CD14-positive monocyte (primary cell): ENCODE measurements at places on chromosomes 4 and X.

- DNase-seq, result peak; percentile 17
Measured at GRCh38 chrX:119398974-119399771, at the start of gene SLC25A43. Gene SLC25A43 (plus strand): TSS chrX:119399336. CDS start chrX:119399404, 68 bp downstream.

DNA sequence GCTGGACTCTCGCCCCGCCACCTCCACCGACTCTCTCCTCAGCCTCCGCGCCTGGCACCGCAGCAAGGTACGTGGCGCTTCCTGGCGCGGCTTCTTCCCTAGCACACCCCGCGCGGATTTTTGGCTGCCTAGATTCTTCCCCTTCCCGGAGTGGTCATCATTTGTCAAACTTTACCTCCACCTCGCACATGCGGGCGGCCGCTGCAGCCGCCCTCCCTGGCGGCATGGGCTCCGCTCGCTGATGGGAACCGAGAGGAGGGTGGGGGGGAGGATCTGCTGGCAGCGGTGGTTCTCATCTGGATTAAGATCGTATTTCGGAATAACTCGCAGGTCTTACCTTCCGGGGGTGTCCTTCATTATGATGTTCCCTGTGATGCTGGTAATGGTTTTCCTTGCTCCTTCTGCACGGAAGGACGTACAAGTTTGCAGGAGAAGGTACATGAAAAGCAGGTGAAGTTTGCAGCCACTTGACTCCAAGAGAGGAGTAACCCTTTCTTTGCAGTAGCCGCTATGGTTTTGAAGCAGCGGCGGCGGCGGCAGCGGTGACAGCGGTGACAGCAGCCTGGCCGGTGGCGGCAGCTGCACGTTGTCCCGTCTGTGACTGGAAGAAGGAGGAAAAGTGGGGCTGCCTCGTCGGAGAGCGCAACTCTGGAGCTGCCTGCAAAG, 2183.9 kb upstream of the TENM3 start:
- no peak for DNase-seq

- DNase-seq, result no peak
Measured at GRCh38 chr4:149980121-149980682, 98.0 kb upstream of the DCLK2 start.

DNA sequence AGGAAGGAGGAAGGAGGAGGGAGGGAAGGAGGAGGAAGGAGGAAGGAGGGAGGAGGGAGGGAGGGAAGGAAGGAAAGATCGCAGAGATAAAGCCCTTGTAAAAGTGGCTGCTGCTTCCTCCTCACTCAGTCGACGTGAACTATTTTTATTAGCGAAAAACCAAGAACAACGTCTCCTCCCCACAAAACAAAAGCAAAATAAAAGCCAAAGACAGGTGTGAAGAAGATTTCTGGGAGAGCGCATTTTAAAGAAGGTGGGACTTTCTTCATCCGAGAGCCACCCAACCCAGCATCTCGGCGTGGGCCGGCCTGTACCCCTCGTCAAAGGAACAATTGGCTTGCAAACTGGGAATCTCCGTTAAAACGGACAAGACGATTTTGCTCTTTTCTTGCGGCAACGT, 40.7 kb upstream of the ASMTL start:
- no peak for DNase-seq

DNA sequence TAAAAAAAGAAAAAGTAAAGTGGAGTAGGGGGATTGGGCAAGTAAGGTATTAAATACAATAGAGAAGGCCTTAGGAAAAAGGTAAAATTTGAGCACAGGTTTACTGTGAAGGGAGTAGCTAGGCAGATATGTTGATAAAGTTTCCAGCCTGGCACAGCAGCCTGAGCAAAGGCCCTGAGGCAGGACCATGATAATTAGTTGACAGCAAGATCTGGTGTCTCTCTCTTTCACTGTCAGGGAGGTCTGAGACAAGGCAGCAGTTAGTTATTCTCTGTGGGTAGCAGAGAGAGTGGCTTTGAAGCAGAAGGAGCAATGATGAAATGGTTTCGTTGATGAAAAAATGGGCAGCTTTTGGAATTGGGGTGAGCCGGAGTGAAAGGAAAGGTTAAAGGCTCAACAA, 119.5 kb downstream of the KDR start:
- no peak for DNase-seq

DNA sequence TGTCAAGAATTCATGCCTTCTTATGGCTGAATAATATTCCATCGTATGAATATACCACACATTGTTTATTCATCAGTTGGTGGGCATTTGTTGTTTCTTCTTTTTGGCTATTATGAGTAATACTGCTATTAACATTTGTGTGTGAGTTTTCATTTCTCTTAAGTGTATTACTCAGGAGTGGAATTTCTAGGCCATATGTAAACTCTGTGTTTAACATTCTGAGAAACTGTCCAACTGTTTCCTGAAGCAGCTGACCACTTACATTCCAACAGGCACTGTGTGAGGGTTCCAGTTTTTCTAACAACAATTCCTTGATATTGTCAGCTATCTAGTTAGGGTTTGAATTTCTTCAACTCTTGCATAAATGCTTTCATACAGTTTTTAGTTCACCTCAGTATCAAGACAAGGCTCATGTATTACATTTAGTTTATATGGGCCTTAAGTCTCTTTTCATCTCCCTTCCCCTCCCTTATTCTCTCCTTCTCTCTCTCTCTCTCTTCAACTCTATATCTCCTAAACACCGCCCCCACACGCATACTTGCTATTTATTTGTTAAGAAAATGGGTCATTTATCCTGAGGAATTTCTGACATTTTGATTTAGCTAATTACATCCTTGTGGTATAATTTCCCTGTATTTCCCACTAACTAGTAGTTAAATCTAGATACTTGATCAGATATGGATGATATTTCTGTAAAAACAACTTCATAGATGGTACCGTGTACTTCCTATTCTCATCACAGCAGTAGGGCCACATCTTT, 77.4 kb downstream of the WDR19 start:
- DNase-seq, result no peak

DNA sequence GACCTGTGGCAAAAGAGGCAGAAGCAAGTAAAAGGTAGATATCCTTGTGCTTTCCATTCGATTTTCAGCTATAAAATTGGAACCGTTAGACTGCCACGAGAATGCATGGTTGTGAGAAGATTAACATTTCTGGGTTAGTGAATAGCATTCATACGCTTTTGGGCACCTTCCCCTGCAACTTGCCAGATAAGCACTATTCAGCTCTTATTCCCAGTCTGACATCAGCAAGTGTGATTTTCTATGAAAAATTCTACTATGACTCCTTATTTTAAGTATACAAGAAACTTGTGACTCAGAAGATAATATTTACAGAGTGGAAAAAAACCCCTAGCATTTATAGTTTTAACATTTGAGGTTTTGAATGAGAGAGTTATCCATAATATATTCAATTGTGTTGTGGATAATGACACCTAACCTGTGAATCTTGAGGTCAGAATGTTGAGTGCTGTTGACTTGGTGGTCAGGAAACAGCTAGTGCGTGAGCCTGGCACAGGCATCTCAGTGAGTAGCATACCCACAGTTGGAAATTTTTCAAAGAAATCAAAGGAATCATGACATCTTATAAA, 3.9 kb downstream of the FGB start:
- DNase-seq, result no peak

DNA sequence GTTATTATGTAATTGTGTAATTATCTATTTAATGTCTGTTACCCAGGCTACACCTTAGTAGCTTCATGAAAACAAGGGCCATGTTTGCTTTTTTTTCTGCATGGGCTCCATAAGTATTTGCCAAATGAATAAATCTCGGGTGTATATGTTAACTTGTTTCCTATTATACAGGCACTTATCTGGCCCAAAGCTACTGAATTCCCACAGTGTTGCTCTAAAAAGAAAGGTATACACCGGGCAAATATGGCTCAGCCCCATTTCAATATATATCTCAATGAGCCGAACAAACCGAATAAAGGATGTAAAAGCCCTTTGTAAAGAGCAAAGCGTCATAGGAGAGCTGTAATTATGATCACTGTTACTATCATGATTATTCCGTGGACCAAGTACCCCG, 767 bp downstream of the PAQR3 start:
- no peak for DNase-seq

DNA sequence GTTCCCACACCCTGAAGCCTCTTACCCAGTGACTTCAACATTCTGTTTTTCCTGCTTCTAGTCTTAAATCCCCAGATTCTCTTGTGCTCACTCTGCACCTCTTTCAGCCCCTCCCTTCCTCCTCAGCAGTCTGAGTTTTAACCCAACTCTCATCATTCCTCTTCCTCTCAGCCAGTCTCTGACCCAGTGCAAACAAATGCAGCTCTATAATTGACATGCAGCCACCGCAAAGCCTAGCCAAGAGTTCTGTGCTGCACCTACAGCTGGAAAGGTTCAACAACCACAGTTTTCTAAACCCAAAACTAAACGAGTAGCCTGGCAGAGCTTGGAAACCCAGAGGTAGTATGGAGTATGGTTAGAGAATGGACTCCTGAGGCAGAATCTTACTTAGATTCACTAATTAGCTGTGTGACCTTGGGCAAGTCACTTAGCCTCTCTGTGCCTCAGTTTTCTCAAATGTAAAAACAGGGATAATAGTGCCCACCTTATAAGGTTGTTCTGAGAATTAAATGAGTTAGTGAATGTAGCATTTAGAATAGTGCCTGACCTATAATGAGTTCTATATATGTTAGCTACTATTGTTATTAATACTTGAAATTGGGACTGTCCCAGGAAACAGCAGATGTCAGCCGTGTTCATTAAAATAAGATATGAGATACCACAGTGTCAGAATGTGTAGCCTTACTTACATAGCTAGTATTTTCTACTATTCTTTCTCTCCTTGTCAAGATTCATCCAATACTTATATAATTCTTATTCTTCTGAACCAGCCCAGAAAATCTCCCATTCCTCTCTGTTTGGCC, 3.5 kb downstream of the TMEM154 start:
- DNase-seq, result no peak

- DNase-seq, result peak; percentile 46
Measured at GRCh38 chr4:110631584-110632505, 9.0 kb upstream of the PITX2 start.

DNA sequence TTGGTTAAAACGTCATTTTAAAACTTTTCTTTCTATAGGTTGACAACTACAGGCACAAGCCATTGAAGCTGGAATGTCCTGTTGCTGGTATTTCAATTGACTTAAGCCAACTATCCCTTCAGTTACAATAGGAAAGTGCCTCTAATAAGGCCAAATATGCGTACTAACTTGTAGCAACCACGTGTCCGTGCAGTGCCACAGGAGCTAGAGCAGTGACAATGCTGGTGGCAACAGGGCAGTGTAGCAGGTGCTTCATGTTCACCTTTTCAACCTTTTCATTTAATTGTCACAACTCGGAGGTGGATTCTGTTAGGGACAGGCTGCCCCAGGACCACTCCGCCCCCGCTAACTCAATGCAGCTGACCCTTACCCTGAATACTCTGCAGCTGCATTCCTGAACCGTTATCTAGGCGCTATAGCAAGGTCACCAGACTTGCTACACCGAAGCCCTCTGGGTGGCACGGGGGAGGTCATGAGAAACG, 37.7 kb downstream of the ERVMER34-1 start:
- DNase-seq, result no peak

GRCh38 chr4:127575888-127576287, 56.9 kb upstream of the INTU start:
- DNase-seq, result no peak

GRCh38 chrX:70324326-70324725, 34.4 kb downstream of the KIF4A start:
- no peak for DNase-seq

DNA sequence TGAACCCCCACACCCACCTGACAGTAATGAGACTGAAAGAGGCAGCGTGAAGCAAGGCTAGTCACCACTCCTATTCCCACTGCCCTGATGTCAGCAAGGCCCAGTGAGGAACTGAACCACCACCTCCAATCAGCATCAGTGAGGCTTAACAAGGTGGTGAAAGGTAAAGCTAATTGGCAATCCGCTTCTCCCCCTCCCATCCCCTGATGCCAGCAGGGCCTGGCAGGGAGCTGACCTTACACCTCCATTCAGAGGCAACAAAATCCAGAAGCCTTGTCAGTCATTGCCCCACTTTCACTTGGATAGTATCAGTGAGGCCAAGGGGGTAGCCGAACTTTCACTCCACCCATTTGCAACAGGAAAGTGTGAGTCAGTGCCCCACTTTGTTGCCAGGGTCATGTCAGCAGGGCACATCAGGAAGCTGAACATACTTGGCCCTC, 60.8 kb downstream of the AWAT2 start:
- DNase-seq, result no peak

DNA sequence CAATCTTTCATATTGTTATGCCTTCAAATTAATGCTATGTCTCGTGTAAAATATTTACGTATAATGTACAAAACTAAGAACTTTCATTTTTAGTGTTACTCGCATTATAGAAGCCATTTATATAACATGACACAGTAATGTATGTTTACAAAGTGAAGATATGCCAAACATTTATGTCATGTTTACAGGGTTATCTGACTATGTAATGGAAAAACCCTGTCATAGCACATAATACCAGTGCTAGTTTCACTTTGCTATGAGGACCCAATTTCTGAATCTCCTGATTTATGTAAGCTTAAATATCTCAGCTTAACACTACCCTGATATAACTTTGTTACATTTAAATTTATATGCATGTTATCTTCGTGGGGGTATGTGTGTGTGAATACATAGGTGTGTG, 233.1 kb downstream of the FAT4 start:
- no peak for DNase-seq
